ENCODE measurements at places on chromosomes 7 and 10. TPM values are rescaled to one million over a fixed set of nuclear protein-coding genes. Genes with fewer than 3 reads are reported as not detected.

GRCh38 chr7:128112018-128112780 is 81.0 kb upstream of the LRRC4 start:
- no peak overlapping the region for H3K27ac ChIP-seq
- H3K4me3 ChIP-seq, result no peak overlapping the region
- H3K36me3 ChIP-seq, result no peaks in the 10 kb centered on the region
- no peaks in the 10 kb centered on the region for H3K27me3 ChIP-seq
- no peaks in the 10 kb centered on the region for H3K4me1 ChIP-seq

DNA sequence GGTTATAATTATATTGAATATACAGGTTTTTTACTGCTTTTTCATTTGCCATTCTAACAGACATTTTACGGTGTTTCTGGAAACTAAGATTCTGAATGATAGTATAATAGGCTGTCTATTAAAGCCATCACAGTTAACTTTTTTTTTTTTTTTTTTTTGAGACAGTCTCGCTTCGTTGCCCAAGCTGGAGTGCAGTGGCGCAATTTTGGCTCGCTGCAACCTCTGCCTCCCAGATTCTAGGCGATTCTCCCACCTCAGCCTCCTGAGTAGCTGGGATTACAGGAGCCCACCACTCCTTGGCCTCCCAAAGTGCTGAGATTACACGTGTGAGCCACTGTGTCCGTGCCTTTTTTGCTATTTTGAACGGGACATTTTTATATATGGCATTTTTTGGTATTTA is 4.4 kb downstream of the TDRD1 start:
- H3K4me3 ChIP-seq, result no peak overlapping the region
- H3K27me3 ChIP-seq, result no peaks in the 10 kb centered on the region
- H3K4me1 ChIP-seq, result no peaks in the 10 kb centered on the region
- H3K36me3 ChIP-seq, result no peaks in the 10 kb centered on the region

- no peak overlapping the region for H3K4me3 ChIP-seq
- H3K36me3 ChIP-seq, result no peaks in the 10 kb centered on the region
- H3K27me3 ChIP-seq, result no peaks in the 10 kb centered on the region
- no peak overlapping the region for H3K27ac ChIP-seq
- no peak for DNase-seq
Observed at GRCh38 chr7:37540917-37541316, 92.3 kb upstream of the ELMO1 start.

DNA sequence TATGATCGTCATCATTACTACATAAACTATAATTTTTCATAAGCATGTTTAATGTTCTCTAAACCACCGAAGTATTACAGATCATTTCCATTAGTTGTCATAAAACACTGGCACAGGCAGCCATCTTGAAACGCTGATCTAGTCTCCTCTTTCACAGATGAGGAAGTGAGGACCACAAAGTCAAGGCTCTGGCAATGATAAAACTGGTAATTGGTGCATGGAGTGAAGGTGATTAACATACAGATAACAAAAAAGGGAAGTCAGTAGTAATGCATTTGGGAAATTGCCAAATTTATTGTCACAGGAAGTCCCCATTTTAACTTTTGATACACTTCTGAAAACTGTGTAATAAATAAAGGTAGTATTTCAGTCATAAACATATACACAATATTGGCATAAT is 49.3 kb downstream of the FBXL13 start:
- H3K27me3 ChIP-seq, result no peaks in the 10 kb centered on the region
- H3K4me1 ChIP-seq, result no peaks in the 10 kb centered on the region
- H3K36me3 ChIP-seq, result no peaks in the 10 kb centered on the region
- H3K27ac ChIP-seq, result no peak overlapping the region
- no peak overlapping the region for H3K4me3 ChIP-seq

GRCh38 chr7:131385039-131385605 is 57.4 kb downstream of the MKLN1 start:
- H3K27ac ChIP-seq, result no peak overlapping the region
- no peaks in the 10 kb centered on the region for H3K4me1 ChIP-seq
- H3K4me3 ChIP-seq, result no peak overlapping the region
- DNase-seq, result no peak

DNA sequence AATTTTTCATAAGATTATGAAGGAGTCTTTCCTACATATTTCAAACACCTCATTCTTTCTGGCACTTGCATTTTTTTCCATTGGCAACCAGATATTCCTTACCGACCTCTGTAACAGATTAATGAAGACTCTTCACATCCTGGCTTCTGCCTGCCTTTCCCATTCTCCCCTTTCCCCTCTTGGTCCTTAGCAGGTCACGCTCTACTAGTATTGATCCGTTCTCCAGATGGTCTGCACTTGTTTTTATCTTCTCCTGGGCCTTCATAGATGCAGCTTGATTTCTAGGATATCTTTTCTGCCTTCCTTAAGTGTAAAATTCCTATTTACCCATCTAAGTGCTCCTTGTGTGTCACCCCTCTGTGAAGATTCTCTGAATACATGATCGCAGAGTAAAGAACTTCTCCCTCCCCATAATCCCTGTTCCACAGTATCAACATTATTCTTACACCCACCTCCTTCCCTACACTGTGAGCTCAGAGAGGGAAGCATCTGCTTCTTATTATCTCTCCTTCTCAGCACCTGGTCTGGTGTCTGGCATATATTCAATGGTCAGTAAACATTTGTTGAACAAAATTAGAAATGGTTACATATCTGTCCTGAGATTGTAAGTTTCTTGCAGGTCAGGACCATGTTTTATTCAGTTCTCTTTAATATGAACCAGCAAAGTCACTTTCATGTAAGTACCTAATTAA is 654.2 kb downstream of the REEP3 start:
- H3K4me3 ChIP-seq, result no peak overlapping the region
- no peak overlapping the region for H3K27ac ChIP-seq
- no peaks in the 10 kb centered on the region for H3K4me1 ChIP-seq

DNA sequence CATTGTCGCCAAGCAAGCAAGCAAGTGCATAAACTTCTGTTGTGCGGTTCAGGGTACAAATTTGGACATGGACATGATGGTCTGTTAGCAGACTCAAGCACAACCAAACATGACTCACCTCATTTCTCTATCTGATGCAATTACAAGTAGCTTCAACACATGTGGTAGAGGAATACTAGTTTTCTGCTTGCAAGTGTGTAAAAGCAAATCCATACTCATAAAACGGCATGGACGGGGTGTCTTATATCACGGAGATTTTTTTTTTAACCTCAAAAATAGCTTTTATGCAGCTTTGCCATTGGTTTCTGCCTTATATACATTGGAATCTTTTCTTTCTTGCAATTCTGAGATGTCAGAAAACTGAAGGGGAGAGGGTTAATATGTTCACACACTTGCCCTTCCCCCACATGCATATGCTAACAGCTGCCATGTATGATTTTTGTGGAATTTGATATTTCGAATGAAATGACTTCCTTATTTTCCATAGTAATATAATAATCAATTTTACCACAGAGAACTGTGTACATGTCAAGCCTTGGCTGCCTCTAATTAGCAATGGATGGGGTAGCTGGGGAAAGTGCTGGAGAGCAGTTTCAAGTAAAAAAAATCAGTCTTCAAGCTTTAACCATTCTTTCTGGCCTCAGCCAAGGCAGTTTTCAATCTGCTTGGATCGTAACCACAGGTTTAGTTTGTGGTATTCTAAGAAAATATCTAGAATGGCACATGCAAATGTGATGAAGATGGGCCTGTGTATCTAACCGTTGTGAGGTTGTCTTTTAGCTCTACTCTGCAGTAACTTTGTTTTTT is 106.0 kb upstream of the PDCD4 start:
- no peaks in the 10 kb centered on the region for H3K27me3 ChIP-seq
- no peak overlapping the region for H3K27ac ChIP-seq
- H3K4me1 ChIP-seq, result no peaks in the 10 kb centered on the region
- no peak overlapping the region for H3K4me3 ChIP-seq

GRCh38 chr7:99096124-99096887 is 47.6 kb downstream of the SMURF1 start:
- H3K27me3 ChIP-seq, result no peaks in the 10 kb centered on the region
- H3K36me3 ChIP-seq, result no peaks in the 10 kb centered on the region
- peak overlapping the region; percentile 79 for H3K27ac ChIP-seq
- peaks cover 15% of the 10 kb centered on the region for H3K4me1 ChIP-seq

GRCh38 chr10:62707810-62708209 is 96.7 kb upstream of the ADO start:
- no peak overlapping the region for H3K27ac ChIP-seq
- H3K4me1 ChIP-seq, result no peaks in the 10 kb centered on the region
- no peaks in the 10 kb centered on the region for H3K36me3 ChIP-seq
- DNase-seq, result no peak
- no peaks in the 10 kb centered on the region for H3K27me3 ChIP-seq

- no peaks in the 10 kb centered on the region for H3K27me3 ChIP-seq
- no peaks in the 10 kb centered on the region for H3K4me1 ChIP-seq
- no peak for DNase-seq
- no peak overlapping the region for H3K4me3 ChIP-seq
- H3K36me3 ChIP-seq, result no peaks in the 10 kb centered on the region
- H3K27ac ChIP-seq, result no peak overlapping the region
Observed at GRCh38 chr10:110651044-110651958, 7.2 kb downstream of the RBM20 start.

DNA sequence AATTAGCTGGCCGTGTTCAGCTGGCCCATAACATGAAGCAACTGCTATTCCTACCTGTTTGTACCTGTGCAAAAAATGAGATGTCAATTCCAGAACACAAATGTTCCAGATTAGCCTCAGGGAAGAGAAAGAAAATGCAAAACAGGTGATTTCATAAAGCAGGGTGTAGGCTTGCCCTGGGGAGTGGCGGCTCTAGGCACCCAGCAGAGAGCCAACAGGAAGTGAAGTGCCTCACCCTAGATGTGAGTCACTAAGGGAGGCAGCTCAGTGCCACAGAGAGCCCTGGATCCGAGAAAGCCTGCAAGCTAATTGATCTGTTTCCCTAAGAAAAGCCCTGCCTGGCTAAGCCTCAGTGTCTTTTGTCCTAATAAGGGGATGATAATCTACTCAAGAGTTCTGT is 240.0 kb downstream of the ARHGAP21 start:
- H3K4me1 ChIP-seq, result no peaks in the 10 kb centered on the region
- H3K4me3 ChIP-seq, result no peak overlapping the region
- H3K27me3 ChIP-seq, result no peaks in the 10 kb centered on the region
- no peaks in the 10 kb centered on the region for H3K36me3 ChIP-seq
- DNase-seq, result no peak
- no peak overlapping the region for H3K27ac ChIP-seq

- H3K27ac ChIP-seq, result no peak overlapping the region
- no peaks in the 10 kb centered on the region for H3K27me3 ChIP-seq
- no peak for DNase-seq
- no peaks in the 10 kb centered on the region for H3K4me1 ChIP-seq
- no peaks in the 10 kb centered on the region for H3K36me3 ChIP-seq
Observed at GRCh38 chr10:71045936-71046335, 157.6 kb upstream of the PCBD1 start.

- H3K4me1 ChIP-seq, result peaks cover 4% of the 10 kb centered on the region
- no peak for DNase-seq
- no peaks in the 10 kb centered on the region for H3K36me3 ChIP-seq
Observed at GRCh38 chr10:10576937-10577336, 440.7 kb upstream of the CELF2 start.

- H3K27ac ChIP-seq, result no peak overlapping the region
- no peak overlapping the region for H3K4me3 ChIP-seq
- DNase-seq, result no peak
Observed at GRCh38 chr10:60093317-60093716, 187.0 kb upstream of the CCDC6 start.

DNA sequence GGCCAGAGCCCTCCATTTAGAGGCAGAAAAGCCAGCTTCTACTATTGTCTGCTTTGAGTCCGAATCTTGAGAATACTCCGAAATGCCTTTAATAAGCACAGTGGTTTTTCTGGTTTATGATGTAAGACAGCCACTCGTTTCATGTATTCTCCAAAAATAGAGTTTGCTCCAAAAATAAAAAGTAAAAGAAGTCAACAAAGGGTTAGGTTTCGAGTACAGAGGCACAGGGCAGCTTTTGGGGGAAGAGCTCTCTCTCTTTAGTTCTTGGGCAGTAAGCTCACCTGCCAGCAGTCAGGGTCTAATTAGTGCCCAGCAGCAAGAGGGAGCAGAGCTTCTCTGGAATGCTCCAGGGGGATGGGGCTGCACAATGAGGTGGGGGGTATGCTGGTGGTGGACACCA is 20.2 kb downstream of the CREB3L2 start:
- H3K4me3 ChIP-seq, result no peak overlapping the region
- no peaks in the 10 kb centered on the region for H3K27me3 ChIP-seq
- H3K36me3 ChIP-seq, result no peaks in the 10 kb centered on the region
- peaks cover 27% of the 10 kb centered on the region for H3K4me1 ChIP-seq

DNA sequence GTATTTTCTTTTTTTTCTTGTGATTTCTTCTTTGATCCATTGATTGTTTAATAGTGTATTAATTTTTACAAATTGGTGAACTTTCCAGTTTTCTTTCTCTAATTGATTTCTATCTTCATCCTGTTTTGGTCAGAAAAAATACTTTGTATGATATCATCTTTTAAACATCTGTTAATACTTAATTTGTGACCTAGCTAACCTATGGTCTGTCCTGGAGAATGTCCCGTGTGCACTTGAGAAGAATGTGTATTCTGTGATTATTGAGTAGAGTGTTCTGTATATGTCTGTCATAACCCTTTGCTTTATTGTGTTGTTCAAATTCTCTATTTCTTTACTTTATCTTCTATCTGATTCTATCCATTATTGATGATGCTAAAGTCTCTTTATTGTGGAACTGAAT is 65.8 kb upstream of the ZEB1 start:
- no peaks in the 10 kb centered on the region for H3K4me1 ChIP-seq
- no peaks in the 10 kb centered on the region for H3K27me3 ChIP-seq
- H3K27ac ChIP-seq, result no peak overlapping the region

GRCh38 chr7:91787931-91788330 is 92.6 kb downstream of the MTERF1 start:
- no peak overlapping the region for H3K4me3 ChIP-seq
- no peaks in the 10 kb centered on the region for H3K36me3 ChIP-seq
- DNase-seq, result no peak
- H3K27ac ChIP-seq, result no peak overlapping the region
- peaks cover 2% of the 10 kb centered on the region for H3K4me1 ChIP-seq
- H3K27me3 ChIP-seq, result no peaks in the 10 kb centered on the region

DNA sequence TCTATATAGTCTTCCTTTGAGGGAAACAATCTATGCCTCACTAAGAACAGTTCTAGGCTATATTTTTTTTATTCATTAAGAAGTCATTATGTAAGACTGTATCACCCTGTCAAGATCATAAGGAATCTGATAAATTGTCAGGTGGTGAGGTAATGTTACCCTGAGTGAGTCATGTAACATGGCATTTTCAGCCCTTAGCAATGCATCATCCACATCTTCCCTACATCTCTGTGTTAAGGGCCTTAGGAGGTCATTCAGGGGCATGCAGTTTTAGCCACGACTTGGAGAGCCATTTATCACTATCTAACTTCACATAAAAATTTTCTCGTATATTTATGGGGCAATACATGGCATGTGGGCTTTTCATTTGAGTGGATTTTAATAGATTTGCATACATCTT is 924.5 kb upstream of the MBL2 start:
- no peaks in the 10 kb centered on the region for H3K27me3 ChIP-seq
- no peaks in the 10 kb centered on the region for H3K36me3 ChIP-seq
- no peak overlapping the region for H3K27ac ChIP-seq
- no peak for DNase-seq

- no peak for DNase-seq
- no peaks in the 10 kb centered on the region for H3K4me1 ChIP-seq
- no peak overlapping the region for H3K4me3 ChIP-seq
Observed at GRCh38 chr7:46774515-46774914, 807.4 kb downstream of the TNS3 start.

The GPR85 gene
- 0.34 TPM for total RNA-seq

The SPAM1 gene
- total RNA-seq, result not detected

The GRM8 gene
- 2.4 TPM for total RNA-seq

The ITGB8 gene
- total RNA-seq, result 6.8 TPM
